Heart left ventricle (tissue), 16 donors: ENCODE measurements at places on chromosomes 5 and 9. TPM values are rescaled to one million over a fixed set of nuclear protein-coding genes. Genes with fewer than 3 reads are reported as not detected.

DNA sequence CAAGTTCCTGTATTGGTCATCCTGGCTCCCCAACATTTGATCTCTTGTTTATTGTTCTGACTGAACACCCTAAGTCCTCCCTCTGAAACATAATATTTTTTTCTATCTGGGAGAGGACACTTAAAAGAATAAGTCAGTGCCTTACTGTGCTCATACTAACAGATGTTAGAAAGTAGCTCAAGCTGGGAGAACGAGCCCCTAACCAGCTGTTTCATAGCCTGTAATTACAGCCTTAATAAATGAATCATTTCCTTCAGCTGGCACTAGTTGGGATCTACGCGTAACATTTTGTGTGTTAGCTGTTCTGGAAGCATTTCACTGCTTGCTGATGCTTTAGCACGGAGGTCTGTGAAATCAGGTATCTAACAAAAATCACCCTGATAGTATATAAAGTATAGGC is 345.9 kb upstream of the RIOK2 start:
- H3K36me3 ChIP-seq: no peaks in the 10 kb centered on the region
- no peak overlapping the region for H3K27ac ChIP-seq
- H3K4me1 ChIP-seq: no peaks in the 10 kb centered on the region

Gene GRM6
- not detected for total RNA-seq

Gene CDC20B
- not detected for total RNA-seq

Gene CDO1
- total RNA-seq: 2.7 TPM
